ENCODE measurements at places on chromosomes 1 and 21. TPM values are rescaled to one million over a fixed set of nuclear protein-coding genes. Genes with fewer than 3 reads are reported as not detected.

PGD gene
- 71.4 TPM for total RNA-seq

S100A11 gene
- 75.0 TPM for total RNA-seq

HPCAL4 gene
- total RNA-seq: not detected

CFHR2 gene
- not detected for total RNA-seq

FASLG gene
- not detected for total RNA-seq

All from aortic smooth muscle cell (primary cell).